ENCODE measurements at places on chromosomes 4 and X.

DNA sequence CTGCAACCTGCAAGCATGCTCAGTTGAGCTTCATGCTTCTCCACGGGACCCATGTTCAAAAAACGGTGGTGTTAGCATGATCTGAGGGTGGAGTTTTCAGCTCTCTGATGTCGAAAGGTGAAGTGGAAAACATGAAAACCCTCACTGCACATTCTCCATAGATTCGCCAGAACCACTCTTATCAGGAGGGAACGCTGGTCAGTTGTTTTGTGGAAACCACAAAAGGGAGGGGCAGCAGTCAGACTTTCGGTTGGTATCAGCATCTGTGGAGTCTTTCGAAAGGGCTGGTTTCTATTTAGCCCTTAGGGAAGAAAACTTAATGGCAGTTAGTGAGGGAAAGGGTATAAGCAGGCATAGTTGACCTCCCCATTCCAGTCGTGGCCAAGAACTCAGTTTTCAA lies 12.6 kb downstream of the PPA2 start:
- DNase-seq: no peak

DNA sequence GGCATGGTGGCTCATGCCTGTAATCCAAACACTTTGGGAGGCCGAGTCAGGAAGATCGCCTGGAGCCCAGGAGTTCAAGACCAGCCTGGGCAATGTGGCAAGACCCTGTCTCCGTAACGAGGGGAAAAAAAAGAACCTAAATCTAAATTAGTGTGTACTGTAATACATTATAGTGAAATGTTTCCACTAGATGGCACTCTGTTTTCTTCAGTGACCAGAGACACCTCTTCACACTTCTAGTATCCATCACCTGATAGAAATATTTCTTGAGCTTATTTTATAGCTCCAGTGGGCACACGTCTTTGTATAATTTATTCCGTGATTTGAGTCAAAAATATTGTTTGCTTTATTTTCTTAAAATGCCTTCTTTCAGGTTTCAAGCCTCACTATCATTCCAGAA lies 600.9 kb upstream of the DIPK2B start:
- DNase-seq: no peak

DNA sequence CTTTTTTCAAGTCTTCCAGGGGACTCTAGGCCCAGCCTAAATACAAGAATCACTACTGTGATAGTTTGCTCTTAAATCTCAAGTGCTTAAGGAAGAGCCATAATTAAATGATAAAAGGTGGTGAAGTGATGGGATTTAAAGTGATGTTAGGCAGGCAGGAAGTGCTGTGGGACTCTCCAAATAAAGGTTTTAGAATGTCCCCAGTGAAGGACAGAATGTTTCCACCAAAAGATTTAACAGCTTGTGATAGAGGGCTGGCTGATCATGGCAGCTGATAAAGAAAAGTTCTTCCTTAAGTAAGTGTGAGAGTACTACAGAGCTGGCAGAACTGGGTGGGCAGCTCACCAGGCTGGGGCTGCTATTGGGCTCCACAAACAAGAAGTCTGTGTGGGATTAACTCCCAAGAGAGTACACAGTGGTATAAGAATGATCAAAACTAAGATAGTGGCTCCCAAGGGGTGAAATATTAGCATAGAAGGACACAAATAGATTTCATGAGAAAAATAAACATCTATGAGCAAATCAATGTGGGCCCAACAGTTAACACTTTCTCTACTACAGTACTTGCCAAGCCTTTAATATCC lies 637.2 kb upstream of the CPEB2 start:
- no peak for DNase-seq

GRCh38 chr4:848307-848691 lies 22.4 kb upstream of the CPLX1 start:
- DNase-seq: no peak

- no peak for DNase-seq
Measured at GRCh38 chr4:140065393-140065792, 88.6 kb downstream of the MAML3 start.

DNA sequence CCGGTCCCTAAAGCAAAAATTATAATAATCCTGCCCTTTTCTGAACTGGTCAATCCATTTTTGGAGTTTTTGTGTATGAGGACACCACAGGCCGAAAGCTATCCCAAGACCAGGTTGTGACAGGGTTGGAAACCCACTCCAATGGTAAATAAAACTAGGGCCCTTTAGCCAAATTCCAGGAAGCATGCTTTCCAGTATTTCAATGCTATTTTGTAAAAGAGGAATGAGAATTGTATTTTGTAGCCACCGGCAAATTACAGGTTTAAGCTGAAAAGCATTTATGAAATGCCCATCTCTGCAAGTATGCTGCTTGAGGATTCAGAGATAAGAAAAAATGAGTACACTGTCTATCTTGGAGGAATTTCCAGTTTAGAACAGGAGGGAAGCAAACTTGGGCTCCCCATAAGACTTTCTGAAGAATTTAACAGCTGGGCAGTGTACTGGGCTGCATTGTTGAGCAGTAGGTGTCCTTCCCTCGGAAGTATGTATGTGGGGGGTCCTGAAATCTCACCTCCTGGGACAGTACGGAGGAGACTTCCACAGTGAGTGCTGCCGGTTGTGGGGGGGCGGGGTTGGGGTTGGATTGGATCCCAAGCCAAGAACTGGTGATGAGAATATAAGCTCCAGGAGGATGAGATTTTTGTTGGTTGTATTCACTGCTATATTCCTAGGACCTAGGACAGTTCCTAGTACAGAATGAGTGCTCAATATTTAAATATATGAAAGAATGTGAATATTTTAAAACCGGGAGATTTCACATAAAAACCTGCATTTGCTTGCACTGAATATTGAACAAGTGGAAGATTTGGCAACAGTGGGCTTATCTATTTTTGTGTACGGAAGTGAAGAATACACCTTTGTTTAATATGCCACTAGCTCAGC lies 26.8 kb downstream of the OCIAD2 start:
- no peak for DNase-seq

DNA sequence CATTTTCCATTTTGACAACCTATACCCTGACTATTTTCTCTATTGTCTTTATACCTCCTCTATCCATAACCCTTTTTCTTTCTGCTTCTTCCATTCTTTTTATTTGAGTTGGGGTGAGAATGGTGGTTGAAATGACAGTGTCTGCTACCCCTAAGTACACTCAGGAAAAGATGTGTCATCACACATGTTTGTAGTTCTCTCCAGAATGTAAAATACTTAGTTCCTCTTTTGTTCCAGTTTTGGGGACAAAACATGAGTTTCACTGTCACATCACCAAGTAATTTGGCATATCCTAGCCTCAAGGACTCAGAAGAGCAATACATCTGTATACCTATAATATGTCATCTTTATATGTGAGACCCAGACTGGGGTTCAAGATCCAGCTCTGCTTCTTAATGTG lies 90.3 kb downstream of the COMMD8 start:
- no peak for DNase-seq

- DNase-seq: no peak
Measured at GRCh38 chrX:30881797-30882196, 7.3 kb downstream of the TAB3 start.

DNA sequence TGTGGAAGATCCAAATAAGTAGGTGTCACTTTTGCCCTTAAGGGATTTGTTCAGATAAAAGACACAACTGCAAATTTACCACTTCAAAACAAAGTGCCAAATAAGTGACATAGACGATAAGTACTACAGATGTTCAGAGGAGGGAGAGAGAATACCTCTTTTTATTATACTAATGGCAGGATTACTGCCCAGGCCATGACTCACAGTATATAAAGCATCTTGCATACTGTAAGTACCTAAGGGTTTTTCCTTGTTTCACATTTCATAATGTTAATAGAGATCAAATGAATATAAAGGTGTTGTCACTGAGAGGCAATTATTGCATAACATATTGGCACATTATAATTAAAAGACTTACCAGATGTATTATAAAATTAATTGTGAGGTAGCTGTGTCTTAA lies 46.4 kb downstream of the PTPN13 start:
- DNase-seq: no peak

DNA sequence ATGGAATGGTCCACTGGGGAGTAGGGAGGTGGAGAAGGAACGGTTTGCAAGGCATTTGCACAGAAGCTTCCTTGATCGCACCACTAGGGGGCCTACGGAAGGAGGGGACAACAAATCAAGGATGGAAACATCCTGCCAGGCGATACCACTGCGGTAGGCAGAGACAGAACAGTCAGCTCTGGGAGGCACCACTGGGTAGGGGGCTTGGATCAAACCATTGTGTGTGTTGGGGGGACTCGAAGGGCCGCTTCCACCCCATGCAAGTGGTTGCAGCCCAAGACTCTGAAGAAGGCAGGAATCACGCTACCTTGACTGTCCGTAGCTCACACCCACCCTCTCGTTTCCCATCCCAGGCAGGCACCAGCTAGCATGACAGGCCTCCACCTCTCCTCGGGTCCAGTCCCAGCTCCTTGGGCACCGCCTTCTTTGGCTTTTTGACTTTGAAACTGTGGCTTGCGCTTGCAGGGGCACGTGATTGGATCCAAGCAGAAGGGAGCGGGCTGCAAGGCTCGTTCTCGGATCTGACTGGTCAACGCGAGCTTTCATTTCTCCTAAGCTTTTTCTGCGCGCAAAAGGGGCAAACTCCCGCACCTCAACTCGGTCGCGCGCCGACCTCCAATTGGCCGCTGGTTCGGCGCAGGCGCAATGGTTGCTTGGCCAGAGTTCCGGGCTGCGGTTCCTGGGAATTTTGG lies 28.4 kb downstream of the GAGE1 start:
- DNase-seq: no peak

GRCh38 chr4:109214622-109215301 lies 87.7 kb downstream of the COL25A1 start:
- no peak for DNase-seq

GRCh38 chr4:113209153-113209552 lies 159.7 kb downstream of the ANK2 start:
- no peak for DNase-seq

GRCh38 chr4:183812567-183812966 lies 92.5 kb upstream of the STOX2 start:
- DNase-seq: no peak

DNA sequence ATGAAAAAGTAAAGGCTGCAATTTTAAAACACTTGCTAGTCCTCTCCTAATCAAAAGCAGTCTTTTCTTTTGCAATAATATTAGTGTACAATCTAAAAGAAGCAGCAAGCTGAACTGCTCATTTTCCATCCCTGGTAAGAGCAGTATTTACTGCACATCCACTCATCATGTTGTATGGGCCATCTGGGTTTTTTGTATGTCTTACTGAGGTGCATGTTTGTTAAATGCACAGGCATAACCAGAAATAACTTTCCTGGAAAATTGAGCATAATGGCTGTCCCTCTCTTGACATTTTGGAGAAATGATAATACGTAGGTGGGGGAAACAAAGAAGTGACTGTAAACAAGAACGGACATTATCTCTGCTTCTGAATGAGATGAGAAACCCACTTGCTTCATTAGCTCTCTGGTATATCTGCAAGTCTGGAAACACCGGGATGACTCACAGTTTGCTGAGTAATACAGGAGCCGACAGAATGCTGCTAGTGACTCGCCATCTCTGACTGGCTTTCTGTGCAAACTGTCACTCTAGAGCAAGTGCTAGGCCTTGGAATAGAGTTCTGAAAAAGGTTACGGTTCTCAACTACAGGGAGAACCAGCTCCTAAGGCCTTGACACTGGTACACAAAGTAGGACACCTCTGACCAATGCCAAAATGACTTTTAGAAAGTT lies 85.7 kb upstream of the MTM1 start:
- peak; percentile 13 for DNase-seq

- no peak for DNase-seq
Measured at GRCh38 chrX:49829016-49829415, at the start of gene PAGE4. PAGE4 (plus strand) TSS chrX:49829303; CDS start chrX:49830429, 1,126 bp downstream.

DNA sequence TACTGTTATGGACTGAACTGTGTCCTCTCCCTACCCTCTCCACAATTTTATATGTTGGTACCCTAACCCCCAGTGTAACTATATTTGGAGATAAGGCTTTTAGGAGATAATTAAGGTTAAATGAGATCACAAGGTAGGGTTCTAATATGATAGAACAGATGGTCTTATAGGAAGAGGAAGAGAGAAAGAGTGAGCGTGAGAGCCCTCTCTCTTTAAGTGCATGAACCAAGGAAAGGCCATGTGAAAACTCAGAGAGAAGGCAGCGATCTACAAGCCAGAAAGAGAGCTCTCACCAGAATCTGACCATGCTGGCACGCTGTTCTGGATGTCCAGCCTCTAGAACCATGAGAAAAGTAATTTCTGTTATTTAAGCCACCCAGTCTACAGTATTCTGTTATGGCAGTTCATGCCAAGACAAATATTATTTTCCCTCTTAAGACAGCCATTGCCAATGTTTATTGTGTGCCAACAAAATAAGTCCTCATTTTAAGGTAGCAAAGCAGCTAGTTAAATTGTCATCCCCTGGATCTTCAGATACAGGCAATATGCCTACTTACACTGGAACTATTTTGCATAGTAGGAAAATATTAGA lies 336.2 kb downstream of the MID1IP1 start:
- DNase-seq: no peak

DNA sequence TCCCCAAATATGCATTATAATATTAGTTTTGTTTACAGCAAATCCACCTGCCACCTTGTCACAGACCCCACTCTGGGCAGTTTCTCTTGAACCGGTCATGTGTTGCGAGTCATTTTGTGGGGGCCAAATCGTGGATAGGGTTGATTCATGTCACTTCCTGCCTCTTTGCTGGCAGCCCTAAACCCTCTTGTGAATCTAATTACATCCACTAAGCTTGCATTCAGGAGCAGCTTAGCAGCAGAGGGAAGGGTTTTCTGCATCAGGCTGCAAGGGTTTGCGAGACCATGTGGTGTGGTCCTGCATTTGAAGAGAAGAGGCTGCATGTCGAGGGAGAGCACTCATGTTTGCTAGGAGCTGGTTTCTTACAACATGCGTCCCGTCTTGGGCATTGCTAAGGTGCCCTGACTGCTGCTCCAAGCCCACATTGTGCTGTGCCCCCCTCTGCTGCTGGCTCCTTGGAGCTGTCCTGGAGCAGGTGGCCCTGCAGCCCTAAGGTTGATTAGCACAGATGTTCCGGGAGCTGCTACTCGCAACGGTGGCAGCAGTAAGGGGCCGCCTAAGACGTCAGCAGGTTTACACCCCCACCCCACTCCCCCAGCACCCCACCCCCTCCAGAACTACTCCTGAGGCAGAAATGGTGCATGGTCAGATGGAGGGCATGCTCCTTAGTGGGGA lies 88.9 kb upstream of the CLDN34 start:
- no peak for DNase-seq

GRCh38 chr4:21769404-21770147 lies 179.0 kb downstream of the KCNIP4 start:
- DNase-seq: no peak

DNA sequence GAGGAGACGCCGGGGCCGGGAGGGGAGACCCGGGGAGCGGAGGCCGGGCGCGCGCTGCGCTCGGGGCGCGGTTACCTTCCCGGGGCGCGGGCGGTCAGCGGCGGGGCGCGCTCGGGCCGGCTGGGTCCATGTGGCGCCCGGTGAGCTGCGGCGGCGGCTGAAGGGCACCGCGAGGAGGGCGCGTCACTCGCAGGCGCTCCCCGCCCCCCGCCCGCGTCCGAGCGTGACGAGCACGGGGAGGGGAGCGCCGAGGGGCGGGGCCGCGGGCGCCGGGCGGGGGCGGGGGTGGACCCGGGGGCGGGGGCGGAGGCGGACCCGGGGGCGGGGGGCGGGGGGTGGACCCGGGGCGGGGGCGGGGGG lies at the start of gene CPLX1:
CPLX1 (minus strand) TSS at position 159 of the 360 bp plus-strand sequence. CDS start 1,607 bp downstream, outside the sequence.
- DNase-seq: no peak

All from activated CD4-positive, alpha-beta T cell treated with anti-CD3 and anti-CD28 coated beads for 1 hour (primary cell).